CD8-positive, alpha-beta memory T cell (primary cell): ENCODE measurements at places on chromosomes 1 and 21. TPM values are rescaled to one million over a fixed set of nuclear protein-coding genes. Genes with fewer than 3 reads are reported as not detected.

LINGO4 gene
- total RNA-seq, result 0.09 TPM

OR2L3 gene
- not detected for total RNA-seq

AADACL3 gene
- not detected for total RNA-seq

CDC42 gene
- total RNA-seq, result 347 TPM
